Anterior cingulate cortex (tissue), 58 donors: ENCODE measurements at places on chromosomes 2 and 18.
A peak's percentile ranks its signal among the peaks of the same experiment; 100 is the strongest.

GRCh38 chr18:39380866-39381265 is 1815.3 kb upstream of the CELF4 start:
- DNase-seq: no peak

DNA sequence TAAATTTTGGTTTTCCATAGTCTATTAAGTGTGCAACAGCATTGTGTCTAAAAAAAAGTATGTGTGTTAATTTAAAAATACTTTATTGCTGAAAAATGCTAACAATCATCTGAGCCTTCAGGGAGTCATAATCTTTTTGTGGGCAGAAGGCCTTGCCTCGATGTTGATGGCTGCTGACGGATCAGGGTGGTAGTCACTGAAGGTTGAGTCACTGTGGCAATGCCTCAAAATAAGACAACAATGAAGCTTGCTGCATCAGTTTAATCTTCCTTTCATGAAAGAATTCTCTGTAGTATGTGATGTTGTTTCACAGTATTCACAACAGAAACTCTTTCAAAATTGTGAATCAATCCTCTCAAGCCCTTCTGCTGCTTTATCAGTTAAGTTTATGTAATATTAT is 31.3 kb downstream of the HDHD2 start:
- DNase-seq: no peak

GRCh38 chr18:55124078-55124763 is 165.0 kb upstream of the CCDC68 start:
- DNase-seq: no peak

DNA sequence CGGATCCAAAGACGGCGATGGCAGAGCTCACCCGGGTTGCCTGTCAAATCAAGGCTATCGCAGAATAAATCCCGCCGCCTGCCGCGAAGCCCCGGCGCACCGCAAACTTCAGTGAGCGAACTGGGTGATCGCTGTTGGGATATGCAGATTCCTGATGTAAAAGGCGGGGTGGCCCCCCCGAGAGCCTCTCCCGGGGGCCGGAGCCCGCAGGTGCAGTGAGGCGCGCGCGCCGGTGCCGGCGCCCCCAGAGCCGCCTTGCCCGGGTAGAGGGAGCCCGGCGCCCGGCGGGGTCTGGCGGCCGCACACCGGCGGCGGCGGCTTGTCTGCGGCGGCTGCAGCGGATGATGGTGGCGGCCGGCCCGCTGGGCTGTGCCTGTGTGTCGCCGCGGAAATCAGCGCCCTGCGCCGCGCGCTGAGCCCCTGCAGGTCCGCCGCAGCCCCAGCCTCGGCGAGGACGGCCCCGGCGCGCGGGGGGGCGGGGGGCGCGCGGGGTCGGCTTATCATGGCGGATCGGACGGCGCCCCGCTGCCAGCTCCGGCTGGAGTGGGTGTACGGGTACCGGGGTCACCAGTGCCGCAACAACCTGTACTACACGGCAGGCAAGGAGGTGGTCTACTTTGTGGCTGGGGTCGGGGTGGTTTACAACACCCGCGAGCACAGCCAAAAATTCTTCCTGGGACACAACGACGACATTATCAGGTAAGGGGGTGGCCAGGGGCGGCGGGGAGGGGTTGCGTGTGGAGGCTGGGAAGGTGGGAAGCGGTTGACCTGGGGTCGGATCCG is 1.3 kb downstream of the EML6 start:
- peak; percentile 31 for DNase-seq

- no peak for DNase-seq
Observed at GRCh38 chr2:100446696-100447095, 23.6 kb upstream of the NMS start.

DNA sequence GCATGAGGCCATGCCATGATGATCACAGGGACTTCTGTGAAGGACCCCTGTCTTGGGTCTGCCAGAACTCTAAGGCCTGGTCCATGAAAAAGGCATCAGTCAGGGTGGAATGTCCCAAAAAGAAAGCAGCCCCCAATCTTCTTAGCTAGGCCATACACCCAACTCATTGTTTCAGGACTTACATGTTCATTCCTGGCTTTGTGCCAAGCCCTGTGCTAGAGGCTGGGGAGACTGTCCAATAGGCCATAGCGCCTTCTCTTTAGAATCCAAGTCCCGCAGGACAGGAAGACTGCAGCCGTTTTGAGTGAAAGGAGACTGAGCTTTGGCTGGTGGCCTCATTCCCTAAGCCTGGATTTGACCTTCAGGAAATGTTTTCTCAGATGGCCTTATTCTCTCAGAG is 247.3 kb downstream of the PRKCE start:
- DNase-seq: no peak

GRCh38 chr2:184004289-184004947 is 593.9 kb upstream of the ZNF804A start:
- no peak for DNase-seq

DNA sequence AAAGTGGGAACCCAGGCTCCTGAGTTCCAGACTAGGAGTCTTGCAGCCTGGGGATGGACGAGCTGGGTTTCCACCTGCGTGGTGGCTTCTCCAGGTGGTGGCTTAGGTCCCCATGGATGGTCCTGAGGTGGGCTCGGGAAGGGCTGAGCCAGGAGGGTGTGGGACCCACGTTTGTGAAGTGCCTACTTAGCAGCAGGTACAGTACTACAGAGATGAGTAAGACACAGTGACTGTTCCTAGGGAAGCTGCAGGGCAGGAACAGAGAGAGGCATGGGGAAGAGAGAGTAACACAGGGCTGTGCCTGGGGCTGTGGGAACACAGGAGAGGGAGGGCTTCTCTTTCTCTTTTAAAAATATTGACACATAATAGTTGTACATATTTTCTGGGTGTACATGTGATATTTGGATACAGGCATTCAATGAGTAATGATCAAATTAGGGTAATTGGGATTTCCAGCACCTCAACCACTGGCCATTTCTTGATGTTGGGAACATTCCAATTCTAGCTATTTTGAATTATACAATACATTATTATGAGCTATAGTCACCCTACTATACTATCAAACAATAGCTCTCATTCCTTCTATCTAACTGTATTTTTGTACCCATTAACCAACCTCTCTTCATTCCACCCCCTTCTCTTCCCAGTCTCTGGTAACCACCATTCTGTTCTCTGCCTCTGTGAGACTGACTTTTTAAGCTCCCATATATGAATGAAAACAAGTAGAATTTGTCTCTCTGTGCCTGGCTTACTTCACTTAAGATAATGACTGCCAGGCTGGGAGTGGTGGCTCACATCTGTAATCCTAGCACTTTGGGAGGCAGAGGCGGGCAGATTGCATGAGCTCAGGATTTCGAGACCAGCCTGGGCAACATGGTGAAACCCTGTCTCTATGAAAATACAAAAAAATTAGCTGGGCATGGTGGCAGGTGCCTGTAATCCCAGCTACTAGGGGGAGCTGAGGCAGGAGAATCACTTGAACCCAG is 15.0 kb downstream of the TOGARAM2 start:
- DNase-seq: no peak

DNA sequence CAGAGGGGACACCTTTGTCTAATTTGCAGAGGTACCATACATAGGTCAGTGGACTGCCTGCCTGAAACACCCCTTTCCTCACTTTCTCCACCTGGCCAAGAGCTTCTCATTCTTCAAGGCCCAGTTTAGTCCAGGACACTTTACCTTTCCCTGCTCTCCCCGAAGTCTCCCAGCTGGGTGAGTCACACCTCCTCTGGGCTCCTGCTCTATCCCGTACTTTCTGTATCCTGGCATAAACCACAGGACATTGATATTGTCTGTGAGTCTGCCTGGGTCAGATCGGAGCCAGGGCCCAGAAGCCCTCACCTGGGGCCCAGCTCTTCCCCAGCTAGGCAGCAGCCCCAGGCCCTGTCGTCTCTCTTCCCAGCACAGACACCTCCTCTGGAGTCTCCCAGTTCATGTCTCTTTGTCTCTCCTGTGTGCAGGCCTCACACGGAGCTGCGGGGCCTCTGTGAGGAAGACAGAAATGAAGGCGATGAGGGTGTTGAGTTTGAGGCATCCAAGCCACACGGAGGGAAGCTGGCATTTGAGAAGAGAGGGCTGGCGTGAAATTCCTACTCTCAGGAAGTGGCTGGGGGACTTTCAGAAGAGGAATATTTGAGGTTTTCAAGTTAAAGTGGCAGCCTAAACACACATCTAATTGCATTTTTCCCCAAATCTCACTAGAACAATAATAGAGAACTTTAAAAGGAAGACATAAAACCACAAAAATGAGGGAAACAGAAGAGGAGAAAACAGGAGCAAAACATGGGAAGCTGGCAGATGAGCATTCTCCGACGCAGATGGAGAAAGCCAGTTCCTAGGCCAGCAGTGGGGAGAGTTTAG is 79.6 kb upstream of the LAPTM4A start:
- no peak for DNase-seq

DNA sequence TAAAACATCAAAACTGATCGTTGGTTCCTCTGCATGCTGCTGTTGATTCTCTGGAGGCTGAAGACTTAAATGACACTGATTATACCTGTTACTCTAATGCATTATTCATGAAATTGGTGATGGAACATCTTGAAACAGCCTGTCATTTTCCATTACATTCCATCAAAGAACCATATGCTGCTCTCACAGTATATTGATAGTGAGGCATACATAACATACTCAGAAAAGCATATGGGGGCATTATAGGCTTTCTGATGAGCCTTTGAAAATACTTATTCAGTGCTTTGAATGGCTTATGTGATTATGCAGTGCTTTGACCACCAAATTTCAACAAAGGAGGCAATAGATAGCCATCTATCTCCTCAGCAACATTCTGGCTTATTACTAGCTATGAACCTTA is 392.1 kb downstream of the CDH19 start:
- DNase-seq: no peak

DNA sequence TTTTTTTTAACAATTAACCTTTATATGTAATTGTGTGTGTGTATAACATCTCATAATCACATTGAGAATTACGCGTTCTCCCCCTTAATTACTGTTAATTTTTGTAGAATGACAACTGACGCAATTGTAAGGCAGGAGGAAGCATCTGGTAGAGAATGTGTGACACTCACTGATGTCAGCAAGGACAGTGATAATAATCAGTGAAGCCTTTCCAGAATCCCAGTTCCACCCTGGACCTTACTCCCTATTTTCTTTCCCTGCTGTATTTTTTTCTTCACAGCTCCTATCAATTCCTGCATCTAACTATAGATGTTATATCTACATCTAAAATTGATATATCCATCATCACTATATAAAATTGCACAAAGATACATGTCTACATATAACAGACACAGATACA is 16.1 kb upstream of the STRN start:
- no peak for DNase-seq

DNA sequence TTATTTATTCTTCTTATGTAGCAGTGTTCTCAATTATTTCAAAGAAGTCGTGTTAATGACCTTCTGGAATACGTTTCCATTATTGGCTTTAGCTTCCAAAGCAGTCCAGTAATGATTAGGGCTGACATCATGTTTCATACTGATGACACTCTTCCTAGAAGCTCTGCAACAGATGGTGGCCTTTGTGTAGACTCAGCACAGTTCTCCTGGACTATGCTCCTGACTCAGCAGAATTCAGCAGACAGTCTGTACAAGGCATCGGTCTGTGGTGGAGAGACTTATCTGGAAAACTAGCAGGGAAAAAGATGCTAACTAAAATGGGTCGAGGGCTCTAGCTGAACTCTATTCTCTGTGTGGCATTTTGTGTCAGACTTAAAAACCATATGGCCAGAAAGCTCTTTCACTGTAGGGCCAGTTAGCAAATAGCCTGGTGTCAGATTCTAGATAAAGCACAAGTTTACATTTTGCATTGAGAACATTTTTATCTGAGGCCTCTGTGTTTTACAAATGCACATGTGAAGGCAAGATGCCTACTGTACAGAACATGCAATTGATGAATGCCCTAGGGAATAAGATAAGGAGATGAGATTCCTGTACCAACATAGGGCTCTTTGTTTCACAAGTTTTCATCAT is 35.1 kb downstream of the GULP1 start:
- no peak for DNase-seq

- DNase-seq: no peak
Observed at GRCh38 chr2:10559634-10560224, 111.6 kb upstream of the ODC1 start.

GRCh38 chr2:75498907-75499306 is 61.8 kb downstream of the EVA1A start:
- DNase-seq: no peak

- no peak for DNase-seq
Observed at GRCh38 chr2:187174582-187174981, 273.5 kb downstream of the CALCRL start.

- DNase-seq: no peak
Observed at GRCh38 chr2:208118918-208119317, 5.4 kb downstream of the CRYGD start.

- DNase-seq: no peak
Observed at GRCh38 chr2:235711527-235711926, 217.7 kb downstream of the AGAP1 start.

DNA sequence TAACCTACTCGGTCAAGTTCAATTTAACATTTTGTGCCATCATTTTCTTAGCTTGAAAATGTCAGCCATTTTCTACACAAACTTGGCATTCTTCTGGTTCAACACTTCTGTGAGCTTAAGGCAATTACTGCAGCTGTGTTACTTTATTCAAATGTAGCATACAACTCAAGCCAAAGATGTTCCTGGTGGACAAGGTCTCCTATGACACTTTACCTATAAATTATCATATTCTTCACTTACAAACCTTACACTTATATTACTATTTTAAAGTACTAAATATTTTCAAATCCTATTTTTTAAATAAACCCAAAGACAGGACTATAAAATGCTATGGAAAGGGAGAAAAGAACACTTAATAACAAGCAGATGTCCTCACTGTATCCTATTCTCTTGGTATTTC is 1045.3 kb downstream of the TSN start:
- no peak for DNase-seq

GRCh38 chr2:134774786-134775641 is 56.2 kb upstream of the TMEM163 start:
- DNase-seq: no peak

DNA sequence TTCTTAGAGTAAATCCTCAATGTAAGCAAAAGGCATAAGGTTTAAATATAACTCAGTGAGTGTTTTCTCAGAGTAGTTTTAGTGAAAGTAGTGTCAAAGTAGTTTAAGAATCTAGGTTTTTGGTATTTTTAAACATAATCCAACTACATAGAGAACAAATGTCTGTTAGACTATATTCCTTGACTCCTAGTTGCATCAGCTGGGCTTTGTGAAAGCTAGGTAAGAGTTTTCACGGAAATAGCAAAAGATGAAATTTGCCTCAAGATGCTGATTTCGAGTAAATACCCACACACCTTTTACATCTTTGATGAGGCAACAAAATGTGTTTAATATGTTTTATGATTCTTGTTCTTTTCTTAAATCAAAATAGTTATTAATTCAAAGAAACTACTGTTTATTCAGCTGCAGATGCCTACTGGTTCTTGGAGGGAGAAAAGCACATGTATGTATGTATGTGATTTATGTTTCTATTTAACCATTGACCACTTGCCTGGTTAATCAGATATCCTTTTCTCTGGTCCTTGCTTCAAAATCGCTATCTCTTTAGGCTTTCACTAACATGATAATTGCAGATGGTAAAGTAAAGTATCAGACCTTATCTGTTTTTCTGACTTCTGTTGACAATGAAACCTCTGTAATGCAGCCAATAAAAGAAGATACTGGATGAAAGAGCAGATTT is 117.4 kb upstream of the NOSTRIN start:
- DNase-seq: no peak
